Stimulated activated CD4-positive, alpha-beta T cell treated with anti-CD3 and anti-CD28 coated beads, Interleukin-15, amount 100 ng/mL, for 48 hours (primary cell): ENCODE measurements at places on chromosomes 7 and 10.

- DNase-seq: no peak
Measured at GRCh38 chr7:41425926-41426325, 277.0 kb downstream of the INHBA start.

DNA sequence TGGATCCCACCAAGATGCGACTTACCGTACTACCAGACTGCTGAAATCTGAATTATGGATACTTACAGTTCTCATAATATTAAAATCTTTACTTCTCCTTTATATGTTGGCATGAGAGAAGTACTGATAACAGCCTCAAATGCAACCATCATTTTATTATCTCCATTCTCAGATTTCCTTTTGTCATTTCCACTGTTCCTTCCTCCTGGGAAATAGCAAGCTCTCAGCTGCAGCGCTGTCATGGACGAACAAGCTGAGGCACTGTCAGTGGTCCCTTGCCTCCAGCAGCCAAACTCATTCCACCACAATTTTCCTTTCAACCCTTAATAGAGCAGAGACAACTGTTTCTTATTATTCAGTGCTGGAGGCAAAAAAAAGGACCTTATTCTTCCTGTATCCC is 478.4 kb downstream of the ARL4A start:
- no peak for DNase-seq

DNA sequence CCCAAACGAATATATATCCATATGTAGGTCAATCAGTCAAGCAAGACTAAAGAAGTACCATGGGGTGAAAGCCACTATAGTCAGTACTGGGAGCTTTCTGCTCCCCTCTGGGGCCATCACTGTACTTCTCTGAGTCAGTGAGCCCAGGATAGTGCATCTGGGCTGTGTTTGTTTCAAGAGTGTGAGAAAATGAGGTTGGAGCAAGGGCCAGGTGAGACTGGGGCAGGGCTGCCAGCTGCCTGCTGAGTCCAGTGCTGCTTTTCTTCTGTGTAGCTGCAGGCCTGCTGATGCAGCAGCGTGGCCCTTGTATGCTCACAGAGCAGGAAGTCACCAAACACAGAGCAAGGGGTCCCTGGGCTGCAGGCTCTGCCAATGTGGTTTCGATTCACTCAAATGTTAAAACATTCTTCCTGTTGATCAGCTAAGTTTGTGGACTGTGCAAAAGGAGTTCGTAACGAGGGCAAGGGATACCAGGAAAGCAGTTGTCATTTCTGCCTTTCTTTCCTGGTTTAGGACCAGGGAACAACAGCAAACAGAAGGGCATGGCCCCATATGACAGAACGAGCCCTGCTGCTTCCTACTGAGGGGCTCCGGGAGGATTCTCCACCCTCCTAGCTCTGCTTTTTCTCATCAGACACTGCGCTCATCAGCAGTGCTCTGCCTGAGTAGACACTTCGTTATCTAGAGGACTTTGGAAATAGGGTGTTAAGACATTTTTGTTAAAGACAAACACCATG is 65.4 kb upstream of the TNS3 start:
- no peak for DNase-seq

- DNase-seq: no peak
Measured at GRCh38 chr10:20955355-20955893, 58.3 kb upstream of the NEBL start.

DNA sequence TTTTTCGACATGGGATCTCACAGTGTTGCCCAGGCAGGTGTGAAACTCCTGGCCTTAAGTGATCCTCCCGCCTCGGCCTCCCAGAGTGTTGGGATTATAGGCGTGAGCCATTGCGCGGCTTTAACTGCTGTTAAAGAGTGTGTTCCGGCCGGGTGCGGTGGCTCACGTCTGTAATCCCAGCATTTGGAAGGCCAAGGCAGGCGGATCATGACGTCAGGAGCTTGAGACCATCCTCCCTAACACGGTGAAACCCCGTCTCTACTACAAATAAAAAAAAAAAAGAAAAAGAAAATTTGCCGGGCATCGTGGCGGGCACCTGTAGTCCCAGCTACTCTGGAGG is 1.1 kb downstream of the RABGEF1 start:
- DNase-seq: no peak

GRCh38 chr7:10128748-10129147 is 844.9 kb upstream of the PHF14 start:
- DNase-seq: no peak

- DNase-seq: no peak
Measured at GRCh38 chr10:99920901-99921300, 88.8 kb downstream of the DNMBP start.

- no peak for DNase-seq
Measured at GRCh38 chr10:114772496-114773196, 48.9 kb upstream of the FHIP2A start.

DNA sequence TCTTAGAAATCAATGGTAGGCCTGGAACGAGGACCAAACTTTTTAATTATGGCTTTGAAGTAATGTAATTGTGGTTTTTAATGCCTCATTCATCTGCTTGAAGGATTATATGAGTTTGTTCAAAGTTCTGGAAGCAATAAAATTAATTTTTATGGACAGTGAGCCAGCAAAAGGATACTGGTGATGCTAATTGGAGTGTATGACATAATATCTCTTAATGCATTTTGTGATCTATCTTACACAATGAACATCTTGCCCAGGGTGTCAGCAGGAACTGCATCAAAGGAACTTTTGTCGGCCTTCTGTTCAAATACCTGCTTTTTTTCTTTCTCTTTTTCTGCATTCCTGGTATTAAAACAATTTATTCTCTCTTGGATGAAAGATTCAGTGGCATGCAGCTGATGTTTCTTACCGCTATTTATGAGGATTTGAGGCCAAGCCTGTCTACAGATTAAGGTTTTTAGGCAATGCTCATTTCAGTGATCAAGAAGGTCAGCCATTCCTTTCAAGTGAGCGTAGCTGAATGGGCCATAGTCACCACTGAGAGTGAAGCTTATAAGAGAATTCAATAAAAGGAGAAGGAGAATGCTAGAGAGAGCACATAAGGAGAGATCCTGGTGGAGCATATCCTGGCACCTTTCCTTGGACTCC is 974.8 kb downstream of the SORCS3 start:
- no peak for DNase-seq

DNA sequence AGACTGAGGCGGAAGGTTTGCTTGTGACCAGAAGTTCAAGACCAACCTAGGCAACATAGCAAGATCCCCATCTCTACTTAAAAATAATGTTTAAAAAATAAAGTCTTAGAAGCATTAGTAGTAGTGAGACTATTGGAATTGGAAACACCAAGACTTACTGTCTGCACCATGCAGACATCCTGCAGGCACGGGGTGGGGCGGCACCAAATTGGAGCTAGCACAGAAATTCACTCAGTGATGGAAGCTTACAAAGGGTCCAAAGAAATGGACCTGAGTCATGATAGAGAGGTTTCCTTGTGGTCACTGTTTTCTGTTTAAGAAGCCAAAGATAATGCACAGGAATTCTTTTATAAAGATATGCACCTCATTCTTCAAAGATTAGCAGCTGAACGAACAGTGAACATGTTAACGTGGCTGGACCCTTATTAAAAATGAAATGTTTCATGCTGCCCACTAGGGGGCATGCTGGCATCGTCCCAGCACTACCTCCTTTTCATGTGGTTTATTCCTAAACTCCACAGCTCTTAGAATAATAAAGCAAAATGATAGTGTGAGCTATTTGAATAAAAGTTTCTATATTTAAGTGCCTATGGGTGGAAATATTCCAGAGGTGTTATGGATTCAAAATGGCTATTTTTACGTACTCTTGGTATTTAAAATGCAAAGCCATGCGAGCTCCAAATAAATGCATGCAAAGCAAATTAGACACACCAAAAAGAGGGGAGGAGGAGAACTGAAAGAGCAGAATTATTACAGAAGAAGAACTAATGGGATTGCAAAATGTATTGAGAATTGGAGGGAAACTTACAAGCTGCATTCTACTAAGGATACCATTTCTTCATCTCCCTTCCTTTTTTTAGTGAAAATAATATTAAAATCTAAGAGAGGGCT is 28.6 kb downstream of the PDSS1 start:
- DNase-seq: no peak

- DNase-seq: no peak
Measured at GRCh38 chr10:109474261-109474660, 449.1 kb downstream of the XPNPEP1 start.

GRCh38 chr7:57204411-57204811 is 72.2 kb upstream of the ZNF479 start:
- no peak for DNase-seq

- DNase-seq: no peak
Measured at GRCh38 chr10:103710490-103710889, 144.9 kb downstream of the SH3PXD2A start.

- no peak for DNase-seq
Measured at GRCh38 chr7:13560441-13560840, 429.0 kb downstream of the ETV1 start.

DNA sequence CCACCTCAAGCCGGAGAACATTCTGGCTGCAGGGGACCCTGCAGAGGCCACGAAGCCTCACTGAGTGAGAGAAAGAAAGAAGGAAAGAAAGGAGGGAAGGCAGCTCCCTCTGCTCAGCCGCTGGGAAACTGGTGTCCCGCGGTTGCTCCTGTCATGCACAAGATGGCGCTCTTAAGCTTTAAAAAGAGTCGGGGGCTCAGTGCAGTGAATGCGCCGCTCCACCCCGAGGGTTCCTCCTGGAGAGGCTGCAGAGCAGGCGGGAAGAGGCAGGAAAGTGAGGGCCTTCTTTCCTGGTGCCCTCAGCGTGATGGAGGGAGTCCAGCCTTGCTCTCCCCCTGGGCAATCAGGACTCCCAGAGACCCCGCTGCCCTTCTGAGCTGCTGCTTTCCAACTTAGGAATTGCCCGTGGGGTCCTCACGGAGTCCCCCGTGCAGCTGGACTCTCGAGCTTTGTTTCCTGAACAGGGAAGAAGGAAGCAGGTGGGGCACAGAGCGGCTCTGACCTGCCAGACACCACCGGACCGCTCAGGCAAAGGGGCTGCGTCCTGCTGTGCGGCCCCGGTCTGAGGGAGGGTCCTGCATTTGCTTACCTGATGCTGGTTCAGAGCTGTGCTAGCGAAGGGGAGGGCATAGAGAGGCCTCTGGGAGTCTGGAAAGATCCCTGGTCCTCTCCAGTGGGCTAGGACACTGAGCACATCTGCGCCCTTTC is 141.9 kb upstream of the MKI67 start:
- peak; percentile 2 for DNase-seq

DNA sequence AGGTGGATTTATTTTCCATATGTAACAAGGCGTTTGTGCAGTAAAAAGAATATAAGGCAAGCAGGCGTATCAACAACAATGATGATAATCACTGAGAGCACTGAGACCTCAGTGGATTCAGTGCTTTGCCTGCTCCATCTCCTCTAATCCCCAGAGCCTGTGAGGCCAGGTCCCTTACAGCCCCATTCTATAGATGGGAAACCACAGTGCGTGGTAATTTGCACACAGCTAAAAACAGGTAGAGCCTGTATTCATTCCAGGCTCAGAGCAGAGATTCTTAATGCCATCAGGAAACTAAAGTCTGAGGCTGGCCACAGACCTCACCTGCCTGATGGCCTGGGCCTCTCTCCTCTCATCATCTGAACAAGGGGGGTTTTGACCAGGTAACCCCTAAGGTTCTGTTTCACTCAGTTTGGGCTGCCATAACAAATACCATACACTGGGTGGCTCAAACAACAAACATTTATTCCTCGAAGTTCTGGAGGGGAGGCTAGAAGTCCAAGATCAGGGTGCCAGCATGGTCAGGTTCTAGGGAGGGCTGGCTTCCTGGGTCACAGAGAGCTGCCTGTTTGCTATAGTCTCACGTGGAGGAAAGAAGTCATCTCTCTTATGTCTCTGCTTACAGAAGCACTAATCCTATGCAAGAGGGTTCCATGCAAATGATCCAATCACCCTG is 10.3 kb upstream of the RASSF4 start:
- no peak for DNase-seq

GRCh38 chr10:102735065-102735562 is 8.6 kb upstream of the WBP1L start:
- no peak for DNase-seq

DNA sequence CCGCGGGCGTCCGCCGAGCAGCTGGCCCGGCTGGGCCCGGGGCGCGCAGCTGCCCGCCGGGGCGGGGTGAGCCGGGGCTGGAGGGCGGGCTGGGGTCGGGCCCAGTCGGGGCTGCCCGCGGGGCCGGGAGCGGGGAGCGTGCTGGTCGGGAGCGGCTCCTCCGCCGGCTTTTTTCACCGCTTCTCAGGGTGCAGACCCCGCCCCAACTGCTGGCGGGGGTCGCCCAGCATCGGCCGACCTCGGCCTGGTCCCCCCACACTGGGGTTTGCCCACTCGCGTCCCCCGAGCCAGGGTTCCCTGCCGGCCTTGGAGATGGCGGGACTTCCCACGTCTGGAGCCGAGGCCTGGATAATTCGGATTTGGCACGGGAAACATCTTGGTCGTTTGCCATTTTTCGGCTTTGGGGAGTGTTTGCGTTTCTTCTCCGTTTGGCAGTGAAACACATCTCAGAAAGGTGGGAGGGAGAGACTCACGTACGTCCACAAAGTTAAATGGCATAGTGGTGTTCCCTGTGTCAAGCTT is 432 bp downstream of the TMEM248 start:
- no peak for DNase-seq

DNA sequence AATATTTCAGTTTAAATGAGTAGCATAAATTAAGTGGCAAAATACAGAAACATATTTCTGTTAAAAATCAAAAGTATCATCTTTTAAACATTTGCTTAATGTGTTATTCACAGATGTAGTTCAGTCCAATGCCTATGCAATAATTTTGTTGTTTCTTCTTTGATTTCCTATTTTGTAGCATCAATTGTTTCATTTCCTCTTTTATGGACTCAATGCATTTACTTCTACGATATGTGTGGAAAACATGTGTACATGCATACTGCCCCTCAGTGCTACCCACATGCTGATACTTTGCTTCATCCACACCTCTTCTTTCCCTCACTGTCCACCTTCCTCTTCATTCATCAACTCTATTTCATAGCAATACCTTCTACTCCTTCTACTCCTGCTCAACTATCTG is 108.1 kb downstream of the PTN start:
- no peak for DNase-seq

DNA sequence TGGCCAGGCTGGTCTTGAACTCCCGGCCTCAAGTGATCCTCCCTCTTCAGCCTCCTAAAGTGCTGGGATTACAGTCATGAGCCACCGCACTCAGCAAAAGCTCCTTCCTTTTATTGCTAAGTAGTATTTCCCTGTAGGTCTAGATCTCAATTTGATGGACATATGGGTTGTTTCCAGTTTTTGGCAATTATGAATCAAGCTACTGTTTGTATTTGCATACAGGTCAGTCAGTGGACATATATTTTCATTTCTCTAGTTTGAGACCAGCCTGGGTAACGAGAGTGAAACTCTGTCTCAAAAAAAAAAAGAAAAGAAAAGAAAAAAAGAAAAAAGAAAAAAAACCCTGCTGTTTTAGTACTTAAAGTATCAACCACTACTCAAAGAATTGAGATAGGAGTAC is 6.4 kb upstream of the PRKRIP1 start:
- DNase-seq: no peak
